Calu3 (cell line): ENCODE measurements at places on chromosomes 1 and 21. TPM values are rescaled to one million over a fixed set of nuclear protein-coding genes. Genes with fewer than 3 reads are reported as not detected.

ADORA1 gene
- total RNA-seq: 1.5 and 1.7 TPM in 2 replicates

DNA sequence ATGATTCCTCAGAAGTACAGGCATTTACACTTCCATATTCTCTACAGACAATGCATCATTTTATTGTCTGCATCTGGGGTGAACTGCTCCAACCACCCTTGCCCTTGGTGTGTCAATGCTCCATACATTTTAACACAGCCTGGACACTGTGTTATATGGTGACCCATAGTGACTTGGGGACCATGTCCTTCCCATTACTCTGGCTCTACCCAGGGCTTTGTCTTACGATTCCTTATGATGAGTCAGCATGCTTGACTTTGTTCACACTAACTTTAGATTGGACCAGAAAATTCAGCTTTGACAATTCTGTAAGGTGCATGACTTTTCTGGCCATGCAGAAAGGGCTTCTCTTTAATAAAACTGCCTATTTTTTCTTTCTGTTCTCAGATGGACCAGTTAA lies 6.8 kb upstream of the OVAAL start:
- no peak for DNase-seq

- DNase-seq: no peak
Observed at GRCh38 chr1:180851995-180852887, 60.5 kb upstream of the KIAA1614 start.

- no peak for DNase-seq
Observed at GRCh38 chr1:180936110-180937011, 23.7 kb downstream of the KIAA1614 start.

DNA sequence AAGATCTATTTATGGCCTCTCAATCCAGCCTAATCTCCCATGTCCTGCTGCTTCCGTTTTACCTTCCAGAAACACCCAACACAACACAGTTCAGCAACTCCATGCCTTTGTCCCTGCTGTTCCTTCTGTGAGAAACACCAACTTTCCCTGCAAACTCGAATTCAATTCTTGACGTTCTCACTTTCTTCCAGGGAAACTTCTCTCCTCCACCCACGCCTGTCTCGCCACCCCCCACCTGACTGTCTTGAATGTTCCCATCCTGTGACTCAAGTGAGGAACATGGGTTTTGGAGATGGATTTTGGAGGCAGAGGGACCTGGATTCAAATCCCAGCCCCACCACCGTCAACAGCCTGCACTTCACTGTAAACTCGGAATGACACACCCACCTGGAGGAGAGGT lies 44.8 kb downstream of the GRHL3 start:
- no peak for DNase-seq

DNA sequence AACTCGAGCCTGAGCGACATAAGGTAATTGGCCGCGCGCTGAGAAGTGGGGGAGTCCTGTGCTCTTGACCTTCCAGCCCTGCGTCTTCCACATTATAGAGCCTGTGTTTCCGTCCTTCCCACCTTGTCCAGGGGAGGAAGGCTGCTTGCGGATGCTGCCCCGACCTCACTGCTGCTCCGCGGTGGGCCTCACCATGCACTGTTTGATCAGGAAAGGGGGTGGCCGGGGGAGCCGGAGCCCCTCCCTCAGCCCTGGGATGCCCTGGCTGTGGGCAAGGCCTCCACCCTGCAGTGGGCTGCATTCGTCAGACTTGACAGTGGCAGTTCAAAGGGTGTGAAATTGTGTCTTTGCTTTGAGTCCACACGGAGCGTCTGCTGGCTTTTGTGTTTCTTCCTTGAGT lies 30.1 kb downstream of the PCNT start:
- DNase-seq: no peak
